ENCODE measurements at places on chromosomes 7 and 10.

- no peak for DNase-seq
Measured at GRCh38 chr10:44511601-44512000, 126.7 kb upstream of the CXCL12 start.

DNA sequence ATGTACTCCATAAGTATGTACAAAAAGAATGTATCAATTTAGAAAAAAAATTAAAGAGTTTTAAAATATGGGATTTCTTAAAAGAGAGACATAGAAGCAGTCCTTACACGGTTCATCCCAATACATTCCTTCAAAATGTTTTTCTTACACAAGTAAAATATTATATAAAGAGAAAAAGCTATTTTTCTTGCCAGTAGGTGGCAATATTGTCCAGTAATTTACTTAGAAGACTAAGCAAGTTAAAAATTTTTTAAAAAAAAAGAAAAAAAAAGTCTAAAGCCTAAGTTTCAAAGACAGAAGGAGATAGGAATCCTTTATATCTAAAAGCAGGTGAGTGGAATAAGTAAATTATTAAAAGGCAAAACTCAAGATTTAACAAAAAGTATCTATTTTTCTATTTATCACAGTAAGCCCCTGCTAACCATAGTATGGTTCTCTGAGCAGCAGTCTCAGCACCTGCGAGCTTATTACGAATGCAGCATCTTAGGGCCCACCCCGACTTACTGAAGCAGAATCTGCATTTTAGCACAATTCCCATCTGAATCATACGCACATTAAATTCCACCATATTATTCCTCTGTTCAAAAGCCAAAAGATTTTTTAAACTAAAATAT, 240.6 kb downstream of the DGKI start:
- peak; percentile 53 for DNase-seq

GRCh38 chr7:145951566-145951965, 165.0 kb upstream of the CNTNAP2 start:
- DNase-seq = no peak

GRCh38 chr7:52635021-52635420, 400.4 kb upstream of the POM121L12 start:
- no peak for DNase-seq

GRCh38 chr7:28551331-28551730, 139.0 kb downstream of the CREB5 start:
- no peak for DNase-seq

- no peak for DNase-seq
Measured at GRCh38 chr10:97321032-97321803, 2.1 kb downstream of the FRAT1 start.

- no peak for DNase-seq
Measured at GRCh38 chr10:95451568-95452524, 109.3 kb downstream of the SORBS1 start.

GRCh38 chr7:54946271-54946670, 72.5 kb upstream of the EGFR start:
- no peak for DNase-seq

- no peak for DNase-seq
Measured at GRCh38 chr10:99828464-99828863, 46.0 kb downstream of the ABCC2 start.

GRCh38 chr7:101952355-101953247, 135.2 kb downstream of the CUX1 start:
- DNase-seq = no peak

GRCh38 chr7:77858278-77858677, 59.7 kb downstream of the PHTF2 start:
- no peak for DNase-seq

DNA sequence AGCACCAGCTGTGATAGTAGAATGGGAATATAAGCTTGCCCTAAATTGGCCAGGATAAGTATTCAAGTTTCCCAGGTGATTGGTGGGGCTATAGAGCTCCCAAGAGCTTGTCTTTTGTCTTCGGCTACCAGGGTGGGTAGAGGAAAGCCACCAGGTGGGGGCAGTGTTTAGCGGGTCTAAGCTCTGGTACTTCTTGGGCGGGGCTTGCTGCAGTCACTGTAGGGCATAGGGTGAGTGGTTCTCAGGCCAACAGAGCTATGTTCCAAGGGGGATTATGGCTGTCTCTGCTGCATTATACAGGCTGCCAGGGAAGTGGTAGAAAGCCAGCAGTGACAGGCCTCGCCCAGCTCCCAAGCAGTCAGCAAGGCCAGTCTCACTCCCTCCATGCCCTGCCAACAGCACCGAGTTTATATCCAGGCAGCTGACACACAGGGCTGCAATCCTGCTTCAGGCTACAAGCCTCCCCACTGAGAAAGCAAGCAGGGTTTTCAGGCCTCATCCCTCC, 110.7 kb downstream of the ZNF467 start:
- DNase-seq = peak; percentile 5

DNA sequence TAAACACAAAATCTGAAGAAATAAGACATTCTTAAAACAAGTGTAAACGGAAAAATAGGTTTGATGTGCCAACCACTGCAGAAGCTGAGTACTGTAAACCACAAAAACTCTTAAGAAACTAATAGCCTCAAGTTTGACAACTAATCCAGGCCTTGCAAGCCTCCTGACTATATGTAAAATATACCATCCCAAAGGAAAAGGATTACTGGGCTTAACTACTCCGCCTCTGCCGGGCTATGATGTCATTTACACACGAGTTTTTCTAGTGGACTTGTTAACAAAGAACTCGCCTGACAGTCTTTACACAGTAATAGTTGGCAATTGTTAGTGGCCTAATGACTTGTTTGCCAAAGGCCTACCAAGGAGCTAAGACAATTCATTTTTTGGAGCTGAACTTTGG, 2.1 kb downstream of the KIF5B start:
- DNase-seq = no peak

GRCh38 chr10:19795684-19796083, 20.5 kb upstream of the PLXDC2 start:
- DNase-seq = no peak

- DNase-seq = no peak
Measured at GRCh38 chr10:122181041-122181732, 89.9 kb upstream of the BTBD16 start.

- no peak for DNase-seq
Measured at GRCh38 chr7:73778801-73779389, 8.8 kb upstream of the CLDN3 start.

- no peak for DNase-seq
Measured at GRCh38 chr10:116708391-116708821, 34.0 kb downstream of the HSPA12A start.

DNA sequence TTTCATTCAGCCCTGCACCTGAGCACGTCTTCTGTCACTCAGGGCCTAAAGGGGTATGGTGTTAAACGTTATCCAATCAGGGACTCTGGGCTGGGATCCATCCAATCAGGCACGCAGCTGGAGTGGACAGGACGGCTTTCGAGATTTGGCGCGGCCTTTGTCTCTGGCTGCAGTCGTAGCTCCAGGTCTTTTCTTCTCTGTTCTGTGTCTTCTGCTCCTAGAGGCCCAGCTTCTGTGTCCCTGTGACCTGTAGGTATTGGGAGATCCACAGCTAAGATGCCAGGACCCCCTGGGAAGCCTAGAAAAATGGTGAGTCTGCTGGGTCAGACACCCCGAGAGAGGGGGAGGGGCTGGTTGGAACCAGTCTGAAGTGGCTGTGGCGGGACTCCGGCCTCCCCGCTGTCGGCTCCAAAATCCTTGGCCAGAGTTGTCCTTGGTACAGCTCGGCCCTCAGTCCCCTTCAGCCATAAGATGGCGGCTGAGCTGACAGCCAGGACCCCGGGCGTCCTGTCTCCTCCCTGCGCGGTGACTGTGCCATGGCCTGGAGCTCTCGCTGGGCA, 11.7 kb upstream of the ZNF680 start:
- DNase-seq = no peak

DNA sequence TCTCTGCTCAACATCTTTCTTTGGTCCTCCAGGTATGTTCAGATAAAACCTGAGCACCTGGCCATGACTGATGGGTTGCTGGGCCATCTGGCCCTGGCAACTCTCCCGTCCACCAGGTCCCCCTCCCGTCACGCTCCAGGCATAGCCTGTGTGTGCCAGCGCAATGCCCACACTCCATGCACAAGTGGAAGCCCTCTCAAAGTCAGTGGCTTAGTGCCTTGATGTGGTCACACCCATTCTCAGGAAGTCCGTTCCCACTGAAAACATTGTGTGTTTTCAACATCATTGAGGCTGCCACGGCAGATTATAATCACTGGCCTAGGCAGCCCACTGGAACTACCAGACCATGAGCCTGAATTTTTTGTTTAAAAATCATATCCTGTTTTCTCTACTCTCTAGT, 170.6 kb upstream of the LANCL2 start:
- no peak for DNase-seq

- no peak for DNase-seq
Measured at GRCh38 chr7:73606801-73607691, 17.3 kb downstream of the MLXIPL start.

DNA sequence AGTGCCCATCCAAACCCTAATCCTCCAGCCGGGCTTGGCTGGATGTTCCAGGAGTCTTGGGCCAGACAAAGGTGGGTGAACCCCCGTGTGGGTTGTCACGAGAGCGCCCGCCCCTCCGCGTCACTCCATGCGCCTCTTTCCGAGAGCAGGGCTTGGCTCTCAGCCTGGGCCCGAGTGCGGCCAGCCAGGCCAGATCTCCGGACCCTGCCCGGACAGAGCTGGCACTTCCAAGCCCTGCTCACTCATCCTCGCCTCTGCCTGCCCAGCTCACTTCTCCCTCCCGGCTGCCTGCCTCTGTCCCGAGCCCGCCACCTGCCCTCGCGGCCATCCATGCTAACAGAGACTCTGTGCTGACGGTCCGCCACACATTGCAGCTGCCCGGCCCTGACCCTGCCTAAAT, 34.6 kb downstream of the AGAP3 start:
- no peak for DNase-seq

All from SK-N-MC (cell line).